ENCODE measurements at places on chromosomes 2 and 18. TPM values are rescaled to one million over a fixed set of nuclear protein-coding genes. Genes with fewer than 3 reads are reported as not detected.
A peak's percentile ranks its signal among the peaks of the same experiment; 100 is the strongest.

DNA sequence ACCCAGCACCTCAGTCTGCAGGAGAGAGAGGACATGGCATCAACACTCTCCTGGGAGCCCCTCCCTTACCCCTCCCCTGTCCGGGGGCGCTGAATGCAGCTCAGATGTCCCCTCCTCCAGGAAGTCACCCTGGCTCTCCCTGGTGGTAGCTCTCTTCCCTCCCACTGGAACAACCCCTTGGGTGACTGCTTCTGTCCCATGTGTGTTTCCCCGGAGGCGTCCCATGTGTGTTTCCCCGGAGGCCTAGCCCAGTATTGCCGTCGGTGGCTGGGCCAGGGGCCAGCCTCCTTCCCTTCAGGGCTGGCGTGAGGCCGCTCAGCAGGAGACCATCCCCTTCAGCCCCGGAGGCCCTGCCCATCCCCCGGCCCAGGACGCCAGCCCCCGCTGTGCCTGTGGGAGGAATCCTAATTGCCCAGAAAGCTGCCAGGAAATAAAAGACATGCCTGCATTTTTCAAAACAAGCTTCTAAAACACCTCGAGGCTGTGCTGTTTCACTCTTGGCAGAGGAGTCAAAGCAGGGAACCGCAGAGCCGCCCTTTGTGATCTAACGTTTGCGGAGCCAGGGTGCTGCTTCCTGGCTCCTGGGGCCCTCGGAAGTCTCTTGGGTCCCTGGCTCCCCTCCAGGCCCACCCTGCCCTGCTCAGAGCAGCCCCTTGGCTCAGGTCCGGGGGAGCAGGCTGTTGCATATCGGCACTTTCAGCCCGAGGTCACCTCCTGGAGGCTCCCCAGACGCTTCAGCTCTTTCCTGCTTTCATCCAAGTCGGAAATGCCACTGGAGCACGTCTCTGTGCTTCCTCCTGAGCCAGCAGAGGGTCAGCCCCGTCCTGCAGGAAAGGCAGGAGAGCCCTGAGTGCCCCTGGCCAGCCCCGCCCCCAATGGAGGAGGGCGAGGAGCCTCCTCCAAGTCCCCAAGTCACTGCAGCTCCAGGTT lies 11.4 kb downstream of the SNED1 start:
- DNase-seq = no peak

- peak; percentile 76 for DNase-seq
Measured at GRCh38 chr2:28583899-28584553, 88.2 kb downstream of the PLB1 start.

DNA sequence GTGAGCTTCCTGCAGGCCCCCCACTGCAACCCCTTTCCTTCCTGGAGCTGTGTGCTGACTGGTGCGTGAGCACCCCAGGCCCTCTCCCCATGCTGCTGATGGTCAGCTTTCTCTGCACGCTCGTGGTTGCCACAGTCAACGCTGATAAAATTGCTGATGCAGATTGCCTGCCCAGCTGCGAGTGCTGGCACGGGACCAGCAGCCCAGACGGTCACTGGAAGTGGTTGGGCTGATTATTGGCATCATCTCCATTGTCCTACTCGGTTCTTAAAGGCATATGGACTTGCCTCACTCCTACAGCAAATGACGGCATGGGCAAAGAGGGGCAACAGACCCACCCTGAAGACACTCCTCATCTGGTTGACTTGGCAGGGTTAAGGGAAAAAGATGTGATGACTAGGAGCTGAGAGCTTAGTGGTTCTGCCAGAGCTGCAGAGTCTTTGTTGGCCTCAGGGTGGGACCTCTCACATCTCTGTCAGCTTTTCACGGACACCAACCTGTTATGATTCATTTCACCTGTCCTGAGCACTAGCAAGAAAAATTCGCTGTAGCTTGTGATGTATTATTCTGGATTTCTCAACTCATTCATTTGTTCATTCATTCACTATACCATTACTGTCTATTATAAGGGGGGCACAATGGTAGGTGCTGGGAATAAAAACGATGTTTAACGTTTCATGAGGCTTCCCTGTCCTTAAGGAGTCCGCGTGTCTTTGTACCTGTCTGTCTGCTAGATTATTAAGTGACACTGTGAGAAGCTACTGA lies 38.4 kb downstream of the PAX8 start:
- peak; percentile 90 for DNase-seq

GRCh38 chr2:42568401-42569115 lies at the start of gene MTA3:
TSS of gene MTA3 (plus strand) at chr2:42568632. CDS start at chr2:42568746, 114 bp downstream.
- DNase-seq = peak; percentile 62

GRCh38 chr2:132489150-132489549 lies 72.5 kb downstream of the GPR39 start:
- peak; percentile 15 for DNase-seq

GRCh38 chr2:145744541-145745386 lies 1224.8 kb upstream of the ZEB2 start:
- DNase-seq = no peak

GRCh38 chr18:67406714-67407113 lies 109.8 kb downstream of the DSEL start:
- no peak for DNase-seq

DNA sequence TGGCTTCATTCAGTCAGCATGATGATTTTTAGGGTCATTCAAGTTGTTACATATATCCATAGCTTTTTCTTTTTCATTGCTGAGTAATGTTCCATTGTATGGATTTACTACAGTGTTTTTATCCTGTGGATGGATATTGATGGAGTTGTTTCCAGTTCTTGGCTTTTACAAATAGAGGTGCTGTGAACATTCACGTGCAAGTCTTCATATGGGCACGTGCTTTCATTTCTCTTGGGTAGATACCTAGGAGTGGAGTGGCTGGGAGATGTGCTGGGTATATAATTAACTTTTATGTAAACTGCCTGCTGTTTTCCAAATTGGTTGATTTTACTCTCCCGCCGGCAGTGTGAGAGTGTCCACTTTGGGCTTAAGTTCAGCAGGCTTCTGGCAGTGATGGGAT lies 16.5 kb downstream of the AGAP1 start:
- DNase-seq = no peak

DNA sequence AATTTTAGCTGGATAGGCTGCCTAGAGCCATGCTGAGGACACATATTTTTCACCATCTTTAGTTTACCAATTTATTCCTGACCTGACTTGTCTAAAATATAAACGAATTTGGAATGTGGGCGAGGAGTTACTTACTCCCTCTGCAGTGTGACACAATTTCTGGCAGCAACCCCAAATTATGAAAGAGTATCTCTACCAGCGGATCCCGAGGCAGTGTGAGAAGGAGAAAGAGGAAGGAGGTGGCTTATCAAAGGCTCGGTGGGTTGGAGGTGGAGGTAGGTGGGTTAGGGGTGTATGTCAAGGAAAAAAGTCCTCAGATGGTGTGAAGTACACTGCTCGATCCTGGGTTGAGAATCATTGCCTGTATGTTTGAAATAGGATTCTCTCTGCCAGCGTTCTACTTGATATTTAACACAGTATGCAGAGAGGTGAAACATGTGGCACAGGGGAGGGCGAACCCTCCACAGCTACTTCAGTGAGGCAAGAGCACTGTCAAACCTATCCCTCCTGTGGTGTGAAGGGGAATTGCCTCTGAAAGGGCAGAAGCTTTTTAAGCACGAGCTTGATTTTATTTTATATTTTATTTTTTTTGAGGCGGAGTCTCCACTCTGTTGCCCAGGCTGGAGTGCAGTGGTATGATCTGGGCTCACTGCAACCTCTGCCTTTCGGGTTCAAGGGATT lies 76.0 kb downstream of the RFTN2 start:
- no peak for DNase-seq

- no peak for DNase-seq
Measured at GRCh38 chr2:67797801-67798540, 264.8 kb downstream of the C1D start.

DNA sequence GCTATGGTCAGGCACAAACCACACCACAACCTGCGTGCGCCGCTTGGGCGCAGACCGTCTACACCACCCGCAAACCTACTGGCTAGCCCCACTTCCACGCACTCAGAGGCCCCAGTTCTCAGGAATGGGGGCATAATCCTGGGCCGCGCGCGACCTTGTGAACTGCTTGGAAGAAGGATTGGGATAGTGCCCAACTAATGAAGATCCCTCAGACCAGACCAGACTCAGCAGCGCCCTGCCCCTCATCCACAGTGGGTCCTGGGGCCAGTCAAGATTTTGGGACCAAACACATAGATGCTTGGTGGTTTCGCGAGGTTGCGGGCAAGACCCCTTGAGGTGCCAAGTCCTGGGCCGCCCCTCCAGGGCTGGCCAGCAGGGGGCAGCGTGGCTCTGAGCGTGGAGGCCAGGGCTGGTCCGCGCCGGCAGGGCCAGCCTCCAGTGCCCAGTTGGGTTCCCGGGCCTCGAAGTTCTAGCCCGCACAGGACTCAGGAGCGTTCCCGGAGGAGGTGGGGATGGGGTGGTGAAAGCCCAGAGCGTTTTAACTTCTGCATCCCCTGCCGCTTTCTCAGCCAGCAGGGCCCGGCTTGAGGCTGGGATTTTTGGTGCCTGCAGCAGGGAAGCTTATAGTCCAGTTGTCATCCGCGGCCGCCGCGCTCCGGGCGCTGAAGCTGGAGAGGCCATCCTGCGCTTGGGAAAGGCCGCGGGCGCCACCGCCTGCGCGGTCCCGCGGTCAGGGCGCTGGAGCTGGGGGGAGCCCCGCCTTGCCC lies 8.3 kb downstream of the OSR1 start:
- DNase-seq = peak; percentile 55

DNA sequence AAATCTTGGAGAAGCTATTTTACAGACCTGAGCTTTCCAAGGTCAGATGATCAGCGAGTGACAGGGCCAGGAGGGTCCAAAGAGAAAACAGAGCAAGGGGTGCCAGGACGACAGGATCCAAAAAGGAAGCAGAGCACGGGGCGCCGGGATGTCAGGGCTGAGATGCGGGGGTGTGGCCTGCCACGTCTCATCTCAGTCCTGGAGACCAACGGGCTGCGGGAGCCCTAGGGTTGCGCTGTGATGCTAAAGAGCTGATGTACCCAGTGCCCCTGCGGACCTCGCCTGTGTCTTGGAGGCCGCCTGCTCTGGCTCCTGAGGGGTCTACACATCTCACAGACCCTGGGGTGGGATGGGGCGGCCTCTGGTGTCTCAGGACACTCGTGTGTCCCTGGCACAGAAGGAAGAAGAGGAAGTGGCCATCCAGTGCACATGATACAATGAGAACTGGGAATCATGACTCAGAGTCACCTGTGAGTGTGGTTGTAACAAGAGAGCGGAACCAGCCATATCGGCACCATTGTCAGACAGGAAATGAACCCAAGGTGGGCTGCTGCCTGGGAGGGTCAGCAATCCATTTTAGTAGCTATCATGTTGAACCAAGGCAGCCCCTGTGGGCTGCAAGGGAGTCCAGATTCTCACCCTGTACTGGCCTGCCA lies 97.8 kb downstream of the MYT1L start:
- no peak for DNase-seq

- DNase-seq = no peak
Measured at GRCh38 chr18:47932190-47932589, 1.7 kb upstream of the SMAD2 start.

DNA sequence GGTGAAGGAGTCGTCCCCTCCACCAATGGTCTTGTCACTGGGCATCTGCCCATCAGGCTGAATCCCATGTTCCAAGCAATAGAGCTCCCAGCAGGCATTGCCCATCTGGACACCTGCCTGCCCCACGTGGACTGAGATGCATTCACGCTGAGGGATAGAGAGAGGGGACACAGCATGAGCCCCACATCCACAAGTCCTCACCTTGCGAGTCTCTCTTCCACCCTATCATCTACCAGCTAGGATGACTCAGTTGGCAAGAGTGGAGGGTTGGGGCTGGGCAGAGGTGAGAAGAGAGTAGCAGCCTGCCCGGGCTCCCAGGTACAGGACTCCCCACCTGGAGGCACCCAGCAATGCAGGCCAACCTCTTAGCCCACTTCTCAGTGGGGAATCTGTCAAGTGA lies 959 bp upstream of the TUBA4B start:
- no peak for DNase-seq

DNA sequence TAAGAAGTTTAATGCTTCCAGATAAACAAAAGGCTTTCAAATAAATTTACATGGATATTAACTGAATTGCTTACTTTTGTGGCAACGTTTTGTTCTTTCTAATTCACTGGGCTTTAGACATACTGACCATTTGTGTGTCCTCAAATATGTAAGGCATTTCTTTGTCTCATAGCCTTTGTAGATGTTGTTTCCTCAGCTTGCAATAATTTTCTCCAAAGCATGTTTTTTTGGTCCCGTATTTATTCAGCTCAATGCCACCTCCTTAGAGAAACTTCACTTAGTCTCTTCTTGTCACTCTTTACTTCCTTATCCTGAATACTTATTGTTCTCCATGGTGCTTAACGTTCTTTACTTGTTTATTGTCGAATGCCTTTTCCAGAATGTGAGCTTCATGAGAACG lies 98.5 kb downstream of the NUP35 start:
- no peak for DNase-seq

DNA sequence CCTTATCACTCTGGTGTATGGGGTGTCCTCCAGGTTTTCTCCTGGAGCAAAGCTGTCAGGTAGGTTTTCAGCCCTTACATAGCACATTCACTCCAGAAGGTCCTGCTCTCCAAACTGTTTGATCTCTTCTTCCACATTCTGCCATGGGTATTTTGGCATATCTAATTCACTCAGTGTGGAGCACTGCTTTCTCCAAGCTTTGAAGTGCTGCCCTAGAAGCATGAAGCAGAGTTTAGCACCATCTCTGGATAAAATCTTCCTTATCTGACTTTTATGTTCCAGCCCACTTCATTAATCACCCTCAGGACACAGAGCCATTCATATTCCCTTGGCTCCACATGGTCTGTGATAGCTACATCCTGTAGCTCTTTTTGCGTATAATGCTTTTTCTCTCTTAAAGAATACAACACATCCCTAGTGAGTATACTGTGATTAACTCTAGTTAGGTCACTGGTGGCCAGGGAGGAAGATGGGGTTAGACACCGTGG lies 56.7 kb upstream of the ARHGAP28 start:
- DNase-seq = no peak

DNA sequence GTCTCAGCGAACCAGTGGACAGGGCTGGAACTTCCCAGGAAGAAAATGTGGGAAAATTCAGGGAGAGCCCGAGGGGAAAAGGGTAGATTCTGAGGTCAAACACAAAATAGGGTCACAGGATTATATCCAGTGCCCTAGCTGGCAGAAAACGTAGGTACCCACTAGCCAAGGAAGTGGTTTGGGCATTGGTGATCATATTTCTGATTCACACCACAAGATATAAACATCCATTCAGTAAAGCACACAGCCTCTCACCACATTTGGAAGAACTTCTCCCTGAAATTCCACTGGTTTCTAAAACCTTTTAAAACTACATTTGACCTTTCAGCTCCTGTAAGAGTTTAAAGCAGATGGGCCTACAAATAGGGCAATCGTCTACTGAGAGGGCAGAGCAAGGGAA lies 186.9 kb downstream of the TTC32 start:
- no peak for DNase-seq

Gene MPHOSPH10
- polyA plus RNA-seq = 27.3 TPM

Gene MOB1A
- polyA plus RNA-seq = 41.3 TPM

Gene ANKRD53
- 1.5 TPM for polyA plus RNA-seq

Gene PRKAG3
- polyA plus RNA-seq = 44.4 TPM
